Stimulated activated naive CD4-positive, alpha-beta T cell treated with Interleukin-2 at 50 U/mL for 16 hours (primary cell): ENCODE measurements at places on chromosomes 7 and 10.

DNA sequence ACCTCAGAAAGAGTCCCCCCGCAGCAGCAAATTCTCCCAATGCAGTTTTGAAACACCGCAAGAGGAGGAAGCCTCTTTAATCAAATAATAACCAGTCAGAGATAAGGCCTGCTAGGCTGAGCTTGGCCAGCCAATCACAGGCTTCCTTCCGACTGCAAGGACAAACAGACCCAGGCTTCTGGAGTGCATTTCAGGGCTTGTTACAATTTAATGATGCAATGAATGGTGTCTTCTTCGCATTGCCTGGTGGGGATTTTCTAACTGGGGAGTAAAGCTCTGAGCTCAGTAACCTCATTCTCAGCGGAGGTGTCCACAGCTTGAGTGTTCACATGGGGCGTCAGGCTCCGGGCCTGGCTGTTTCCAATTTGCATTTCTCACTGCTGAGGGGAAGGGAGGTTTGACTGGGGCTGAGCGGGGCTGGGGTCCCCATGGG lies 31.8 kb upstream of the GPAM start:
- DNase-seq, result no peak

DNA sequence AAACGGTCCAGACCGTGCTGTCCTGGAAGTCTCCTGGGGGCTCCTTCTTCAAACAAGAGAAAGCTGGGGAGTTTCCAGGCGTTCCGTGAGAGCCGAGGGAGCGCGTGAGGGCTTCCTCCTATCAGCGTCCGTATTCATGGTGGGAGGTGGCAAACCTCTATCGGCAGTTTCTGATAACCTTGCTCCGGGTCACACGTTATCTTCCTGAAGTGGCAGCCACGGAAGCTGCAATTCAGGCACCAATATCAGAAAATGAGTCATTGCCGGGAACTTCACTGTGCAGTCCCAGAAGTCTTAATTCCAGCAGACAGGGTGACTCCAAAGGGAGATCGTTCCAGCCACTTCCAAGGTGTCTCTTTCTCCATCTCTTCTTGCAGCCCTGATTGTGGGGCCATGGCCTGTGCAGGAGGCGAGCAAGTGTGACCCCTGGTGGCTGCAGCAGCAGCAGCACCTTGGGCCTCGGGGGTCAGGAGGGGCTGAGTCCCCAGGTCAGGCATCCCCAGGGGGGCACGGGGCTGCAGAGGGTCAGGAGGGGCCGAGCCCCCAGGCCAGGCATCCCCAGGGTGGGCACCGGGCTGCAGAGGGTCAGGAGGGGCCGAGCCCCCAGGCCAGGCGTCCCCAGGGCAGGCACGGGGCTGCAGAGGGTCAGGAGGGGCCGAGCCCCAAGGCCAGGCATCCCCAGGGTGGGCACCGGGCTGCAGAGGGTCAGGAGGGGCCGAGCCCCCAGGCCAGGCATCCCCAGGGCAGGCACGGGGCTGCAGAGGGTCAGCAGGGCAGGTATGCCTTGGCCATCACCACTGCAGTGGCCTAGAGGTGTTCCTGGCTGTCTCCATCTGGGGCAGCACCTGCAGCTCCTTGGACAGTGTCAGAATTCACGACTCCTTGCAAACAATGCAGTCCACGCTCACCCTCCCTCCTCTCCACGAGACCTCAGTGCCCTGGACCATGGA lies 538.7 kb downstream of the DNAJB6 start:
- peak; percentile 18 for DNase-seq

DNA sequence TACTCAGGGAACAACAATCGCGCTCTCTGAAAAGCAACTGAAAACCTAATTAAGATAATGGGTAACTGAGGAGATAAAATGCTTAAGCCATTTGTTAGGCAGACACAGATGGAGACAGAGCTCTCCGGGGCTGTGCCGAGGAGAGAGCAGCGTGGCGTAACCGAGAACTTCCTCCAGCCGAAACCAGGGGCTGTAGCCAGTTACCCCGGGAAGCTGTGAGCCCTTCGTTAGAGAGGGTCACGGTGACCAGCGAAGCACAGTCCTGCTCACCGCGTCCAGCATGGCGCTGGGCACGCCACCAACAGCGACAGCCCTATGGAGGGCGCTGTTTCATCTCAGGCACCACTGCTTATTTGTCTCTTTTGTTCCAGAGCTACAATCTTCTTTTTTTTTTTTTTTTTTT lies 16.1 kb downstream of the PAPOLB start:
- no peak for DNase-seq

- DNase-seq, result no peak
These were observed 64.6 kb downstream of the CUX1 start for GRCh38 chr7:101882005-101882421.

DNA sequence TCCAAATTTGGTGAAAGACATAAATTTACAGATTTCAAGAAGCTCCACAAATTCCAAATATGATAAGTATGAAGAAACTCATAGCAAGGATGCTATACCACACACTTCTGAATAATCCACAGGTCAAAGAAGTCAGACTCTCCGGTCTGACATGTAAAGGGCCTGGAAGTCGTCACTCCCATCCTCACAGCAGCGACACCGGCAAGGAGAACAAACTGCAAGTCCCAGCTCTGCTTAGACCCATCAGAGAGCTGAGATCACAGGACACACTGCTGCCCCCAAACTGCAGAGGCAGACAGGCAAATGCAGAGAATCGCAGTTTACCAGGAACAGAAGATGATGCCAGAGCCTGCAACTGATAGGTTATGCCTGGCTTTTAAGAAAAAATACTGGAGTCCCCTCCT lies 62.0 kb downstream of the AMZ1 start:
- DNase-seq, result no peak

GRCh38 chr10:35554461-35555056 lies 50.6 kb upstream of the GJD4 start:
- no peak for DNase-seq
